ENCODE measurements at places on chromosomes 2 and 18. TPM values are rescaled to one million over a fixed set of nuclear protein-coding genes. Genes with fewer than 3 reads are reported as not detected.

IGFBP5 gene
- total RNA-seq: 852 TPM

DNA sequence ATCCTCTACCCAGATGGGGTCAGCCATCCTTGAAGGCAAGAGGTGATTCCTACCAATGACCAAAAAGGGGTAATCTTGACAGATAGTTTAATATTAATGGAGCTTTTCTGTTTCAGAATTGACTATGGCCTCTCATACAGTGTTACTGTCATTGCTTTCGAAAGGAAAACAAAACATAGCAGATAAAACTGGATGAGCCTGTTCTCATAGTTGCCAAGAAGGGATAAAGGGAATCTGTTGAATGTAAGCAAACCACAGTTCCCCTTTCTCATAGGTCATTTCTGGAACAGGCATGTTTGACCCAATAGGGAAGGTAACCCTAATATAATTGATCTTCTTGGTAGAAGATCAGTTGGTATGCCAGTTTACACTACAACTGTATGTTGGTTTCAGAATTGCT is 1.6 kb downstream of the RAB27B start:
- no peak for DNase-seq

DNA sequence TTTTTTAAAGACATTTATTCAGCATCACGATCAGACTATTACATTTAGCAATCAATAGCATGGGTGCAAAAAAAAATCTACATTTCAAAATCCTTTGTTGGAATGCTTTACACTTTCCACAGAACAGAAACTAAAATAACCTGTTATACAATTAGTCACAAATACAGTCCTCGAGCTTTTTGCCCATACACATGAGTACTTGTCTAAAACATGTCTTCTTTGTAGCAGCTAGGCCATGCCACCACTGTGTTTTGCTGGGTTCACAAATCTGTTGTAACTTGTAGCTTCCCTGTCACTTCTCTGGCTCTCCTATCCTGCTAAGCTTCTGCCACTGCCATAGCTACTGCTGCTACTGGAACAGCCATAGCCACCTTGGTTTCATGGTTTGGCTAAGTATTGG is 24.4 kb upstream of the ADAM23 start:
- no peak for DNase-seq

NEDD4L gene
- total RNA-seq: 24.6 TPM

DNA sequence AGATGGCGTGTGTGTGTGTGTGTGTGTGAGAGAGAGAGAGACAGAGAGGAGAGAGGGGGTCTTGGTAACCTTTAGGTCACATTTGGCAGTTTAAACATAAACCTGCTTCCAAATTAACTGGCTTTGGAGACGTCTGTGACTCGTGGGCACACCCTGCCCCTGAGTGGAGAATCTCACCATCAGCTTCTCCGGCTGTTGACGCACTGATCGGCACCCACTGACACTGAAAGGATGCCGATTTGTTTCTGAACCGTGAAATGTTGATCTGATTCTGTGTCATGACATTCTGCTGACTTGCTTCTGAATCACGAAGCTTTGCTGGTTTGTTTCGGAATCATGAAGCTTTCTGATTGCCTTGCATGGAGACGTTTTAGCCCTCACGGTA is 114.7 kb downstream of the RTP5 start:
- DNase-seq: no peak

DNA sequence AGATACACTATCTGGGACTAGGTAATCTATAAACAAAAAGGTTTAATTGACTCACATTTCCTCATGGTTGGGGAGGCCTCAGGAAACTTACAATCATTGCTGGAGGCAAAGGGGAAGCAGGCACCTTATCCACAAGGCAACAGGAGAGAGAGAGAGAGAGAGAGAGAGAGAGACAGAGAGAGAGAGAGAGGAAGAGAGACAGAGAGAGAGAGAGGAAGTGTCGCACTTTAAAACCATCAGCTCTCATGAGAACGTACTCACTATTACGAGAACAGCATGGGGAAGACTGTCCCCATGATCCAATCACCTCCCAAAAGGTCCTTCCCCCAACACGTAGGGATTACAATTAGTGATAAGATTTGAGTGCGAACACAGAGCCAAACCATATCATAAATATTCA is 253.5 kb upstream of the TRIB2 start:
- no peak for DNase-seq

DNA sequence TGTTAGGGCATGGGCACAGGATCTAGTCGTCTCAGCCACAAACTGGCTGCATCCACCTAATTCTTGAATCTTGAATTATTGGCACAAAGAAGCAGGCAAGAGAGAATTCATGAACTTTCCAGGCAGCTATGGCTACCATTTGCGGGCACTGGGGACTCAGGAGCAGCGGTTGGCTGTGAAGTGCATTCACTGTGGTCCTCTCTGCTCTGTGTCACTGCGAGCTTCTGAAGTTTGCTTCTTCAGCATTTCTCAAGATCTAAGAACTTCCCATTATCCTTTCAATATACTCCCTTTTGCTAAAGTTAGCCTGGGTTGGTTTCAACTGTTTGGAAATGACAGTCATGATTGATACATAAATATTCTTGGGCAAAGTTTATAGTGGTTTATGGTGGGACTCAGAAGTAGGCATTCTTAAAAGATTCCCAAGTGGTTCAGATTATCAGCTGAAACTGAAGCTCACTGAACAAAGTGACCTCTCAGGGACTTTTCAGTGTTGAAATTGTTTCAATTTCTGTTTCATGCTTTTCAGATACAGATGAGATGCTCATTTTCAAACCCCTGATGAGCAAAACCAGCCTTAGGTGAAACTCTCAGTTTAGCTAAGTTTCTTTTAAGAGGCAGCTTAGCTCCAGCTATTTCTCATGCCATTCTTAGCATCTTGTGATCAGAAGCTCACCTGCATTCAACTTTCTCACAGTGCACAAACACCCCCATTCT is 1258.3 kb upstream of the GYPC start:
- DNase-seq: no peak

DNA sequence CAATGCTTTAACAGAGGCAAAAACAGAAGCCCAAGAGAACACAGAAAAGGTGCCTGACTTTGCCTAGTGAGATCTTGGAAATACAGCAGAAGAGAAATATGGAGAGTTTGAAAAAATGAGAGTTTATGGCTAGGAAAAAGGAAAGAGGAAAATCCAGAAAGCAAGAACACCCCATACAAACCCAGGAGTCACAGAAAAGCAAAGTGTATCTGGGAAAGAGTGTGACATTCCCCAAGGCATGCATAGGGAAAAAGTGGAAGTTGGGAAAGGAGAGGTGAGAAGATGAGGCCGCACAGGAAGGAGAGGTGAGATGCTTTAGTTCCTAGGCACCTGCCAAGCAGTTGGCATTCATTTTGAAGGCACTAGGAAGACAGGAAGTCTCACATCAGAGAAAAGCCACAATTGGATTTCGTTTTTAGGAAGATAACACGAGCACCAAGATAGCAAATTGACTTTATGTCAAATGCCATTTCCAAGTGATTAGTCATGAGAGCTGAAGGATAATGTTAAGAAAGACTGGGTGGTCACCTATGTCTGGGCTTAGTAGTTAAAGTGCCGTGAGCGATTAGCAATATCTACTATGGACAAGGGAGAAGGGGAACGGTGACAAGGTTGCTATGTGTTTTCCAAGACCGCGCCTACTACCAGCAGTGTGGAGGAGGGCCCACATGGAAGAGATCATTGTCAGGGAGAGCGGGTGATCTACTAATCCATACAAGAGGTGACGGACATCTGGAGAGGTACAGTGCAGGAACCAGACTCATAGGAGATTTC is 224.1 kb upstream of the PARD3B start:
- no peak for DNase-seq

- no peak for DNase-seq
Measured at GRCh38 chr18:45069546-45069945, 388.9 kb downstream of the SETBP1 start.

DNA sequence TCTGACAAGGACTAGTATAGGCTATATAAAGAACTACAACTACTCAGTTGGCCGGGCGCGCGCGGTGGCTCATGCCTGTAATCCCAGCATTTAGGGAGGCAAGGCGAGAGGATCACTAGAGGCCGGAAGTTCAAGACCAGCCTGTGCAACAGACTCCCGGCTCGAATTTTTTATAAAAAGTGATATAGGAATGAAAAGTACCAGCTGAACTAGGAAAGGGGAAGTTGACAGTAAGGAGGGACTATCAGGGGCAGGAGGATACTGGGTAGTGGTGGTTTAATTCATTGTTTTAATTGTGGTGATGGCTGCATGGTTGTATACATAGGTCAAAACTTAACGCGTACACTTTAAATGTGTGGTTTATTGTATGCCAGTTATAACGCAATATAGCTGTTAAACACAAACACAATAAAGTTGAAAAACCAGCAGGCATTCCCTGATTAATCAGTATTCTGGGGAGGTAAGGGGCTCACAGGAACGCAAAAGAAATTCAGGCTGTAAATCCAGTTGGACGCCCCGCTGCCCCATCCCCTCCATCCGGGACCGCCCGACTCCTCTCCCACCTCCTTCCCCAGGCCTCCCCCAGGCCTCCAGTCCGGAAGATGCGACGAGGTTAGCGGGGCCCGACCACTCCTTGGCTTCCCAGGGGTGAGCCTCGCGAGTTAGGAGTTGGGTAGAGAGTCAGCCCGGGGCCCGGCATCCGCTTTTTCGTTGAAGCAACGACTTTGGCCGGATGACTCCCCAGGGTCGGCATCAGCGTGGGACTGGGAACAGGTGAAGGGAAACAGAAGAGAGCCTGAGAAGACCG is 746 bp upstream of the POLR1B start:
- peak; percentile 31 for DNase-seq

DNA sequence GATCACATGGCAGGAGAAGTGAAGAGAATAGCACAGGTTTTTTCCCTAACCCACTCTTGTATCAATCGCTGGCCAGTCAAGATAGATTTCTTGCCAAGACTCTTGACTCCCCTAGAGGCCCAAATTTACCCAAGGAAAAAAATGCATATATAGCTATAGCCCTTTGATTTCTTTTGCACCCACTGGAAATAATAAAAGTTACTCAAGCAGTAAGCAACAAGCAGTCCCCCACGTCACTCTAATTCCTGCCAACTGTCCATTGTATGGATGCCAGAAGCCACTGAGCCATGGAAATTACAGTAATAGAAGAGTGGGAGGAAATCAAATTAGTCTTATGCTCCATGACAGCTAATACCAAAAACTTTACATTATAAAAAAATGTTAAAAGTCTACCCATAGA is 125.3 kb upstream of the SLC39A10 start:
- DNase-seq: no peak

ABCG5 gene
- total RNA-seq: not detected

DNA sequence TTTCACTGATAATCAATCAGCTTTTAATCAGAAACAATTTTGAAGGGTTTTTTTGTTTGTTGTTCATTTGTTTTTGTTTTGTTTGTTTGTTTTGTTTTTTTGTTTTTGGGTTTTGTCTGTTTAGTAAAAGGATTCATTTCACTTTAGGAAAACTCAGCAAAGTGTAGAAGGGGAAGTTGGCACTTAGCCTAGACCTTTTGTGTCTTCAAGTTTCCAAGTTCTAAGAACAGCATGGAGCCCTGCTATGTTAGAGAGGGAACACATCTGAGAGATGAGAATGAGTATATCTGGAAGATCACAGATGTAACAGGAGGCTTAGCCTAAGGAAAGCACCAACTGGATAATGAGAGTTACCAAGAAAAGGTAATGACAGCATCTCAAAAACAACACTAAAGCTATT is 501.5 kb downstream of the ERBB4 start:
- no peak for DNase-seq

DSG1 gene
- total RNA-seq: 0.19 TPM

DNA sequence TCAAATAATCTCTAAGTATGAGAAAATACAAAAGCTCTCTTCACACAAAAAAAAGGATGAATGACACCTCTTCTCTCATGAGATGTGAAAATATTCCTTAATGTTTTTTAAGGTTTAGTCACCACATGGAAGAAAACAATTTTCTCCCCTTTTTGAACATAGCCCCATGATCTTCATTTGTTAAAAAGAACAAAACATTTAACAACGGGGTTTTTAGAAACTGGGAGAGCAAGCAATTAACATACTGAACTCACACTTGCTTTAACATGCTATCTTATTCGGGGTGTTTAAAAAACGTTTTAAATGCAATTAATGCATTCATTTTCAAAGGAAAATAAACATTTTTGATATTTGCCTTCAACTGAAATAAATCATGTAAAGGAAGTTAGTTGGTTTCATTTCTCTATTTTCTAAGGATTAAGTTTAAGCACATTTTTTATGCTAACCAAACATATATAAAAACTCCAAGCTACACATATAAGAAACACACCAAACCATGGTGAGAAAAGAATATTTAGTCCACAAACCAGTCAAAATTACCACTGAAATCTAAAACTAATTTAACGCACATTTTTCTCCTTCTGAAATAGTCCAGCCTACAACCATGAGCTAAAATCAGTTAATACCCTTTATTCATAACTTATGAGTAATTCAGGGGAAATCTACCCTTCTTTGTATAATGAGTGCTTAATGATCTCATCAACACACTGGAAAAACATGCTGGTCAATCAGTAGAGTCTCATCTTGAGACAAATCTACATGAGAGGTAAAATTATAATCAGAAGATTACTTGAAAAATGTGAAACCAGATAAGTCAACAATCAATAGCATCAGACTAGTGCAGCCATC is 8.2 kb downstream of the FBXO11 start:
- DNase-seq: no peak

- no peak for DNase-seq
Measured at GRCh38 chr18:67634631-67635338, 118.3 kb upstream of the DSEL start.

GRCh38 chr2:240605867-240606743 is 19.2 kb upstream of the GPR35 start:
- DNase-seq: no peak

DNA sequence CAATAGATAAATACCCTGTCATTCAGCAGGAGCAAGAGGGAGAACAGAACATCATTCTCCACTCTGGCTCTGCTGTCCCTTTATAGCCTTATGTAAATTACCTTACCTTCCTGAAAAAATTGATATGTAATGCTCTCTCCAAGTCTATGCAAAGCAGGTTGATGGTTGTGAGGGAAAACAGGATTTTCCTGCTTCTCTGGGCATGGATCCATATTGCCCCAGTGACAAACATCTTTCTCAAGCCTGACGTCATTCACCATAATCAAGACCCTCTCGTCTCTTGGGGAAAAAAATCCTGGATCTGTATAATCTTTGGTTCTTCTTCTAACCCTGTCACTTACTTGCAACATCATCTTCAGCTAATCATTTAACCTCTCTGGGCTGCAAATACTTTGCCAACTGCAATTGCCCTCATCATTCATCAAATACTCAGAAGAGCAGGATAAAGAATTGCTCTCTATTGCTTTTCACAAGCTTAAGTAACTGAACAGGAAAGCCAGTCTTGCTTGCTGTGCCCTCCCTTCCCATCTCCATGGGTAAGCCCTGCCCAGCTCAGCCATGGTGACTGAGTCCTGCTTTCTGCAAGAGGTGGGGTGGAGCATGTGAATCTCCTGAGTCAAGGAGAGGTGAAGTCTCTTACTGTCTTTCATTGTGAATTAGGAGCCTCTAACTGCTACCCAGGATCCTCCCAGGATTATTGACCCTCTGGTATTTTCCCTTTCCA is 123.7 kb upstream of the KLF7 start:
- no peak for DNase-seq

PNKD gene
- total RNA-seq: 38.0 TPM

DNA sequence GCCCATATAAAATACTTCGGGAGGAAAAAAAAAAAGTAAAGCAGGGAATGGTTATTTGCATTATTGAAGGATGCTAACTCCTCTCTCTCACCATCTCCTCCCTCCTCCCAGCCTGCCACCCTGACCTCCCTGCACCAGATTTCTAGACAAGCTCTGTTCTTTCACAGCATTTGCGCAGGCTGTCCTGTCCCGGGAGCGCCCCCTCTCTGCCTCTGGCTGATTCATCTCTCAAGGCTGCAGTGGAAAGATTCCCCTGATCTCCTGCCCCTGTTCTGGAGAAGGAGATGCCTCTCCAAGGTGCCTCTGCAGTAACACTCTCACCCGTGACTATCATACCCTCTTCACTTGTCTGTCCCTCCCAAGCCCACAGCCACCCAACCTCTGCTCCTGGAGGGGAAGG is 38.5 kb downstream of the COL4A4 start:
- no peak for DNase-seq

TDRD15 gene
- not detected for total RNA-seq
